ENCODE measurements at places on chromosomes 6 and 20.

DNA sequence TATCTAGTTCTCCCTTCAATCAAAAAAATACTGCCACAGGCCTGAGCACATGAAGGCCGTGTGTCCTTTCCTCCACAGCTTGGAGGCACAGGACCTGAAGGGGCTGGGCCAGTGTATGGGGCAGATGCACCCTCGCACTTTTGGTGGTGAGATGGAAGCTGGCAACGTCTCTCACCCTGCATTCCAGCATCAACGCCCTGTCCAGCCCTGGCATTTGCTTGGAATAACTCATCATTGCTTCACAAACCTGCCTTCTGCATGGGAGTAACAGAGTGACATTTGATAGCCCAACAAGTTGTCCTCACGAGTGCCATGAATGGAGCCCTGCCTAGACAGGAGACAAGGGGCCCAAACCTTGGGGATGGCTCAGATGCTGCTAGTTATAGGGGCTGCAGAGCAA lies 257.9 kb downstream of the SMOC2 start:
- no peak for DNase-seq

DNA sequence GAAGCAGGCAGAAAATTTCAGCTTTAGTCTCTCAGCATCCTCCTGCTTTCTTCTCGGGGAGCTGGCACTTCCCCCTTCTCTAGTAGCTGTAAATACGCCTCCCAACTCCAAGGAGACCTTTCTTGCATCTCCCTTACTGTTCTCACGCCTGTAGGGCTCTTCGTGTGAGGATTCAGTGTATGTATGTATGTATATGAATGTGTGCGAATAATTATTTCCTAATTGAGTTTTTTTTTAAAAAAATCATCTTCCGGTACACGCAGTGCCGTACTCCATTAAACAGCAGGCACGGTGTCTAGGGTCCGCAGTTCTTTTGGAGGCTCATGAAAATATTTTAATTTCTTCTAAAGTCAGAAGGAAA lies 85.4 kb downstream of the HFE start:
- DNase-seq: no peak

DNA sequence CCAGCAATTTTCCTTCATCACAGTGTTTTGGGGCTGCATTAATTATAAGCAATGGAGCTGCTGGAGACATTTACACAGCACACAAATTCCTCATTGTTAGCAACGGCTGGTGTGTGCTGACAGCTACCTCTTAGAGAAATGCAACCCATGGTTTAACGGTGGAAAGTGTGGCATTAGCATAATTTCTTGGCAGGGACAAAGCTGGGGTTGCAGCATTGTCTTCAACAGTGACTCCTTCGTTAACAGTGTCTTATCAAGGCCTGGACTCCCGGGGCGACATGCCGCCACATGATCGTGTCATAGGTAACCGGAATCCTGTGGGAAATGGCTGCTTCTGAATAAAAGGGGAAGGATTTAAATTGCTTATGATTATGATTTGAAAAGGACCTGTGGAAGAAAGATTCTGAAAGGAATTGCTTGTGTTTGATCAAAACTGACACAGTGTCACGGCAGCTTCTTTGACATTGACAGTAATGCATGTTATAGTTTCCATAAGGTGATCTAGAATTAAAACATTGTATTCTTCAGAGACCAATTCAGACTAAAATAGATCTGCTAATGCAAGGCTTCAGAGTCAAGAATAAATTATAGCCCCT lies 128.0 kb downstream of the UST start:
- no peak for DNase-seq

DNA sequence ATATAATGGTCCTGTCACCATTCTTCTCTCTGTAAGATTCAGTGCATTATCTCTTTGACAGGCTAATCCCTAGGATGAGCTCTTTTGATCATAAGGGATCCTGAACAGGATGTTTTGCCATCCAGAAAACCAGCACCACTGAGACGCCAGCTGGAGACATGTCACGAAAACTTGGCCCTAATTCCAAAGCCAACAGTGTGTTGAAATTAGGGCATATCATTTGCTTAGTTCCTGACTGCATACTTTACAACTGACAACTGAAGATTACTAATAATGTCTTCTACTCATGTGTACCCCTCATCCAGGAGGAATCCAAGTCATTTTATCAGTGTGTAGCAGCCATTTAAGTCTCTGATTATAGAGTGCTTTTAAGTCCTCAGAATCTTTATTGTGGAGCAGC lies 243.6 kb downstream of the KCNQ5 start:
- no peak for DNase-seq

Data from activated CD4-positive, alpha-beta T cell treated with anti-CD3 and anti-CD28 coated beads, Interleukin-2, amount 50 U/mL, for 4 hours (primary cell).